ENCODE measurements at places on chromosomes 1 and 21. TPM values are rescaled to one million over a fixed set of nuclear protein-coding genes. Genes with fewer than 3 reads are reported as not detected.

Gene RGS8
- total RNA-seq: not detected

Gene HJV
- not detected for total RNA-seq

Gene FNBP1L
- 59.0 TPM for total RNA-seq

Gene CACHD1
- 7.7 TPM for total RNA-seq

Gene TNFRSF18
- not detected for total RNA-seq

Gene FCRL5
- total RNA-seq: not detected

Gene LEFTY1
- not detected for total RNA-seq

Gene NCAM2
- 5.2 TPM for total RNA-seq

Gene OR2L3
- total RNA-seq: not detected

Gene CYP4B1
- not detected for total RNA-seq

Gene ANKRD35
- not detected for total RNA-seq

Gene TRMT1L
- total RNA-seq: 23.3 TPM

Gene RIIAD1
- not detected for total RNA-seq

Gene OPRD1
- not detected for total RNA-seq
